ENCODE measurements at places on chromosomes 11 and 22.
A peak's percentile ranks its signal among the peaks of the same experiment; 100 is the strongest.

DNA sequence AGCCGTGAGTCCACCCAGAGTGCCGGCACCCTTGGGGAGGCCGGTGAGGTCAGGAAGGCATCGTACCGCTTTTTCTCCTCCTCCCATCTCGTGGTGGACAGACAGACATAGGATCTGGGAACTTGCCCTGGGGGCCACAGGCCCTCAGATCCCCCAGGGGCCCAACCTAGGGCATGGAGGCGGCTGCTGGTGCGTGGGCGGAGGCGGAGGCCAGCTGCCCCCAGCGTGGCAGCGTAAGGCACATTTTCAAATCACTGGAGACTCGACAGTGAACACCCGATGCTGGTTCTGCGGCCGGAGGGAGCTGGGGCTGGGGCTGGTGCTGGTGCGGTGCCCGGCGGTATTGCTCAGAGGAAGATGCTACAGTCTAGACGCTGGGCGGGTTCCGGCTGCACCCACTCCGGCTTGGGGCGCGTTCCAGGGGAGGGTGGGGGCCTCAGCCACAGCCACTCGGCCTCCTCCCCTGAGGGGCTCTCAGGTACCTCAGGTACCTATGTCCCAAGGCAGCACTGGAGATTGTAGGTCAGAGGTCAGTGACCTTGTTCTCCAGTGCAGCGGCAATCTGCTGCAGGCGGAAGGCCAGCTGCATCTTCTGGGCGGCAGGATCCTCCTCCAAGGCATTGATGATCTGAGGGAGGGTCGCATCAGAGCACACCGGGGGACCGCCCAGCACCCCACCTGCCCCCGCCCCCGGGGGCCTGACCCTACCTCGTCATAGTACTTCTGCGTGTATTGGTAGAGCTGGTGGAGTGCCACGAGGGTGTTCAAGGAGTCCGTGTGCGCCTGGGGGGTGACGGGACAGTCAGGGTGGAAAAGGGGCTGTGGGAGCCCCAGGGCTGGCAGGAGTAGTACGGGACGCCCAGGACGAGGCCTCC lies 5.2 kb upstream of the MAPK11 start:
- no peaks in the 10 kb centered on the region for H3K36me3 ChIP-seq
- H3K4me1 ChIP-seq: peaks cover 19% of the 10 kb centered on the region
- no peak overlapping the region for H3K27ac ChIP-seq
- H3K27me3 ChIP-seq: peaks cover 6% of the 10 kb centered on the region
- H3K4me3 ChIP-seq: no peak overlapping the region
- DNase-seq: no peak

DNA sequence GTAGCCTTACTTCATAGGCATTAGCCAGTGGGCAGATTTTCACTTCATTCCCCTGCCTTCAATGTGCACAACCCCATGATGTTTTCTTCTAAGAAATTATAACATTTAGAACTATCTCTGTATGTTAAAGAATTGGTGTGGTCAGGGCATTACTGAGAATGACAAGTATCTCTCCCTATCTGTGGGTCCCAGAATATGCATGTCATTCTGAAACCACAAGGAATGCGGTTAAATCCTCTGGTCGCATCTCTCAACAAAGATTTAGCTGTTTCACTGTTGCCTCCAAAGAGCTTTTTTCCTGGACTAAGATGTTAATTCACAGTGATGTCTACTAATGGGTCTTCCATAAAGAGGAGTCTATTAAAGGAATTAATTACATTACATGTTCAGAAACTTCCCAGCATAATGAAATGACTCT lies 62.7 kb downstream of the LIF start:
- no peaks in the 10 kb centered on the region for H3K4me1 ChIP-seq
- H3K36me3 ChIP-seq: no peaks in the 10 kb centered on the region
- DNase-seq: no peak
- H3K4me3 ChIP-seq: no peak overlapping the region
- peaks cover 4% of the 10 kb centered on the region for H3K27me3 ChIP-seq

DNA sequence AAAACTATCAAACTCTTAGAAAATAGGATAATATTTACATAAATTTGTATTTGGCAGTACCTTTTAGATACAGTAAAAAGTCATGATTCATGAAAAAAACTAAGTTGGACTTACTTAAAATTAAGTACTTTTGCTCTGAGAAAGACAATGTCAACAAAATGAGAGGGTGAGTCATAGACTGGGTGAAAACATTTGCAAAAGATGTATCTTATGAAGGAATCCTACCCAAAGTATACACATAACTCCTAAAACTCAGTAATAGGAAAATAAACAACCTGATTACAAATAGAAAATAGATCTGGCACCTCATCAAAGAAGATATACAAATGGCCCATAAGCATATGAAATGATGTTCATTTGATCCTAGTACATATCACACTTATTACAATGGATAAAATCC lies 1154.6 kb downstream of the JRKL start:
- no peak overlapping the region for H3K27ac ChIP-seq
- no peak for DNase-seq
- no peaks in the 10 kb centered on the region for H3K4me1 ChIP-seq
- H3K27me3 ChIP-seq: no peaks in the 10 kb centered on the region
- no peak overlapping the region for H3K4me3 ChIP-seq
- no peaks in the 10 kb centered on the region for H3K36me3 ChIP-seq

DNA sequence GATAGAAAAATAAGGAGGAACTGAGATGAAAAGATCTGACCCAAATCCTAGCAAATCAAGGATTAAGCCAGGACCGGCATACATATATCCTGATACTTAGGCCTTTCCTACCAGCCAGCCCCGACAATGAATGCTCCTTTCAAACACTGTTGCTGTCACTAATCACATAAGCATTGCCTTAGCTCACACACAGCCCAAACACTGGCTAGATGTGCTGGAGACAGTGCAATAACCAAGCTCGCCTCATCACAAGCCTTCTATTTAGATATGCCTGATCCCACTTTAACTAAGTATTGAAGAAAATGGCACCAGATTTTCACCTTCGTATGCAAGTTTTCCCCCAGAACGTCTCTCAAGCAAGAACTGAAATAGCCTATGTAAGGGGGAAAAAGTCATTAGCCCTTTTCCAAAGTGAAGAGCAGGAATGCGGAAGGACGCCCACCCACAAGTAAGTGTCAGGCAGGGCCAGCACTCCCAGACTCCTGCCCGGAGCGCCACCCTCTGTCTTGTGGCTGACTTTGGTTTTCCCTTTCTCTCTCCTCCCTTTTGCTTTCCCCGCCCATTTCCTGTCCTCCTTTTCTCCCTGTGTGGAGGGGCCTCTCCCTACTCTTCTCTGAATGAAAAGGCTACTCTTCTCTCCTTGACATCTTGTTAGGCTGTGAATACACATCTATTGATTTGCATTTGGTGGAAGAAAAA lies 8.9 kb upstream of the OPCML start:
- no peak for DNase-seq
- no peaks in the 10 kb centered on the region for H3K4me1 ChIP-seq
- no peaks in the 10 kb centered on the region for H3K36me3 ChIP-seq

DNA sequence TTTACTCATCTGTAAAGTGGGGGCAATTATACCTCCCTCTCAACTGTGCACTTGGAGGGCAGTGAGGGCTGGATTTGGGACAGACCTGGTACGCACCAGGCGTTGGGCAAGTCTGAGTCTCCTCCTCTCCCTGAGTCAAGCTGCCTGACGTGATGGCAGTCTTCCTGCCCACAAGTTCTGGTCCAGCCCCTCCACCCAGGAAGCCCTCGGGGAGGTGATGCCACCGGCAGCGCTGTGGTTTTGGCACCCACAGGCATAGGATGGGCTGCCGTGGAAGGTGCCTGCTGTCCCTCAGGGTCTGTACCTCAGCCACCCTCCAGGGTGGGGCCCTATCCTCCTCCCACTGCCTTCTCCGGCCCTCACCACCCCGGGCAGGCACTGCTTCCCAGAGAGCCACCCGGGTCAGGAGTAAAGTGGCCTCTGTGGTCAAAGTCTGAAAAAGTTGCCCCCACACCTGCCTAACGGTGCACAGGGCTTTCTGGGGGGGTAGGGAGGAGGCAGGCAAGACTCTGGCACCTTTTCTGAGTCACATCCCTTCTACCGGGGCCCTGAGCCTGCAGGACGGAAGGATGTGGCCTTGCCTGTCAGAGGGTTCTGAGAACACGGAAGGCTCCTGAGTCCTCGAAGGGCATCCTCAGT lies 6.5 kb upstream of the APOBEC3H start:
- peaks cover 8% of the 10 kb centered on the region for H3K36me3 ChIP-seq
- H3K27ac ChIP-seq: peak overlapping the region; percentile 73
- H3K4me3 ChIP-seq: no peak overlapping the region
- H3K4me1 ChIP-seq: peaks cover 35% of the 10 kb centered on the region

DNA sequence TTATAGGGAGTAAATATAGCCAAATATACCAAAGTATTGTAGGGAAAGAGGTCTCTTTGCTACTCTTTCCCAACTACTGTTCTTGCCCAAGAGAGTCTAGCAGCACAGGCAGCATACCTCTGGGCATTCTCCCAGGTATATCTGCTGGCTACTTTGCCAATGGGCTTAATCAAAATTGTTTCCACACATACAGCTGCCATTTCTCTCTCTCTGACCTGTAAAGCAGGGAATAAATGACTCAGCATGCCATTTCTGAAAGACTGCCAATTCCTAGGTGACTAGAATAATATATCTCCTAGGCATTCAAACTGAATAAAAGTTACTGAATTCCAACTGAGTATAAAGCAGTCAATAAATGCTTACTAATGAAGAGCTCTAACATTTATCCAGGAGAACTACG lies 44.6 kb downstream of the RDX start:
- no peaks in the 10 kb centered on the region for H3K27me3 ChIP-seq
- no peak overlapping the region for H3K4me3 ChIP-seq
- DNase-seq: no peak
- H3K27ac ChIP-seq: no peak overlapping the region

DNA sequence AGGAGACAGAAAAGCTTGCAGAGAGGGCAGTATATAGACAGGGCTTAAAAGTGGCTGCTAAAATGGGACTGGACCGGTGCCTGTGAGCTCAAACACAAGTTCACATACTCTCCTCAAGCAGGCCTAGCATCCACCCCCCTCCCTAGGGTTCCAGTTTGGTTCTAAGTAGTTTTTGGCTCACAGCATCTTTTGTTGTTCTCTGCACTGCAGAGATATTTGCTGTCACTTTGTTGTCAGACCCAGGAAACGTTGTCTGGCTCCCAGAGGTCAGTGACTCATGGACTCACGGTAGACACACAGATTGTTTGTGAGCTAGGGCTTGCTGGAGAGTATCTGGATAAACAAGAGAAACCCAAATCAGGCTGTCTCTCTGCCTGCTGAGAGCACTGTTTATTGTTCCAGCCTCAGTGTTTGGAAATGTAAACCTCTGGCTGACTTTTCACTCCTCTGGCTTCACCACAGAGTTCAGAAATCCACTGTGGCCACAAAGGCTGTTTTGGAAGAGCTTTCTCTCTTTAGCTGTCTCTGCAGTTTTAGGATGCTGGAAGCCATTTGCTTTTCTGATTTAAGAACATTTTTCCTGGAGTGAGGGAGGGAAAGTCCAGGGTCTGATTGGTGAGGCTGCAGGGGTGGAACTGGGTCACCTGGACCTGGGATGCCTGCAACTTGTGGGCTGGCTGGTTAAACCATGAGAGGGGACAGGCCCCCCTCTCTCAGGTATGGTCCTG lies 303.7 kb upstream of the PLET1 start:
- no peaks in the 10 kb centered on the region for H3K36me3 ChIP-seq
- no peak for DNase-seq
- no peaks in the 10 kb centered on the region for H3K4me1 ChIP-seq
- H3K27ac ChIP-seq: no peak overlapping the region
- no peak overlapping the region for H3K4me3 ChIP-seq

DNA sequence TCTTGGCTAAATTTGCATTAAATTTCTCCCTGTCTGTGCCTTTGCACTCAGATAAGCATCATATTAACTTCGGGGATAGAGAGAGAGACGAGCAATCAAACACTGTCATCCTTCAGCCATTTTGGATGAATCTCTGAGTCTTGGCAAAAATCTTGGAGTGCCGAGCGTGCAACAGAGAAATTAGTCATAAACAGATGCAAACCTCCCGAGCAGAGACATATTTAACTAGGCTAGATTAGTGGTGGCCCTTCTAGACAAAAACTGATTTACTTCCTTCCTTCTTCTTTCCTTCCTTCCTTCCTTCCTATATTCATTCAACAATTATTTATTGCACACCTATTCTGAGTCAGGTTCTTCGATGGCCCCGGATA lies 114.4 kb upstream of the BLID start:
- H3K27ac ChIP-seq: no peak overlapping the region
- no peaks in the 10 kb centered on the region for H3K36me3 ChIP-seq
- H3K4me3 ChIP-seq: no peak overlapping the region
- H3K27me3 ChIP-seq: peaks cover 20% of the 10 kb centered on the region
- DNase-seq: no peak

DNA sequence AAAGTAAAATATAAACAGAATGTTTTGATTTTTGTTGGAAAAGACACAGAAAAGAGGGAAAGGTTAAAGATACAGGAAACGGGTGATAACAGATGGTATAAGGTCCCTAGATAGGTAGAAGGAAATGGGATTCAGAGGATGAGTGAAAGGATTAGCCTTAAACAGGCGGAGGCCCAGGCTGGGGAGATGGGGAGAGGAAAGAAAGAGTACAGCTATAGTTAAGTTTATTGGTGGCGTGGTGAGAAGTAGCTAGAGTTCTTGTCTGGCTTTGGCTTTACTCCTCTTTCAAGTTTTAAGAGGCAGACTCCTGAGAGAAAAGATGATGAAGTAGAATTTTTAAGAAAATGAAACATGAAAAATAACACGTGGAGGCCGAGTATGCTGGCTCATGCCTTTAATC lies 13.7 kb downstream of the ZBTB44 start:
- peaks cover 6% of the 10 kb centered on the region for H3K36me3 ChIP-seq
- H3K4me3 ChIP-seq: no peak overlapping the region
- H3K4me1 ChIP-seq: peaks cover 46% of the 10 kb centered on the region

- H3K27me3 ChIP-seq: peaks cover 5% of the 10 kb centered on the region
- DNase-seq: no peak
These were observed 25.9 kb upstream of the TP53I11 start for GRCh38 chr11:44976576-44976975.

- no peak overlapping the region for H3K4me3 ChIP-seq
- H3K36me3 ChIP-seq: no peaks in the 10 kb centered on the region
- H3K27ac ChIP-seq: no peak overlapping the region
- peaks cover under 1% of the 10 kb centered on the region for H3K27me3 ChIP-seq
These were observed 108.3 kb downstream of the PKNOX2 start for GRCh38 chr11:125272821-125273220.

DNA sequence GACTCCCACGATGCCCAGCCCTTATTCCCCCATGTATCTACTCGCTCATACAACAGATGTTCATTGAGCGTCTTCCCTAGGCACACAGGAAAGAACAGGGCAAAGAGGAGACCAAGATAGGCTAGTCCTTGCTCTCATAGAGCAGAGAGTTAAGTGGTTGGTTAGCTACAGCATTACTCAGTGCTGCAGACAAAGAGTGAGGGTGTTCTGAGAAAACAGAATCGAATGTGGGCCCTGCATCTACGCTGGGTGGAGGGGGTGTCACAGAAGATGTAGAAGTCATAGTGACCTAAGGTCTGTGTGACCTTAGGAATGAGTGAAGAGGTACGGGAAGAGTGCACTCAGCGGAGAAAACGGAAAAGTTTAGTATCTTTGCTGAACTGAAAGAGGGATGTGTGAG lies 12.3 kb downstream of the PSMD13 start:
- H3K36me3 ChIP-seq: peaks cover 53% of the 10 kb centered on the region
- H3K27ac ChIP-seq: no peak overlapping the region
- H3K4me3 ChIP-seq: no peak overlapping the region
- peaks cover 7% of the 10 kb centered on the region for H3K4me1 ChIP-seq

GRCh38 chr11:59787816-59788215 lies 22.8 kb downstream of the MRPL16 start:
- H3K4me3 ChIP-seq: no peak overlapping the region
- peaks cover 5% of the 10 kb centered on the region for H3K4me1 ChIP-seq
- H3K36me3 ChIP-seq: peaks cover 32% of the 10 kb centered on the region
- no peak overlapping the region for H3K27ac ChIP-seq
- no peaks in the 10 kb centered on the region for H3K27me3 ChIP-seq
- no peak for DNase-seq

Measured in naive B cell (primary cell).